Hematopoietic multipotent progenitor cell treated with erythropoietin and hydrocortisone succinate and interleukin-3 and kit ligand, for 6 days (in vitro differentiated cells): ENCODE measurements at places on chromosomes 4 and X.

GRCh38 chrX:41338436-41338835 is 4.5 kb downstream of the DDX3X start:
- DNase-seq = no peak

- peak; percentile 11 for DNase-seq
Measured at GRCh38 chr4:83536362-83537272, 709 bp downstream of the GPAT3 start.

GRCh38 chr4:53714236-53715140 is 123.2 kb upstream of the LNX1 start:
- no peak for DNase-seq

DNA sequence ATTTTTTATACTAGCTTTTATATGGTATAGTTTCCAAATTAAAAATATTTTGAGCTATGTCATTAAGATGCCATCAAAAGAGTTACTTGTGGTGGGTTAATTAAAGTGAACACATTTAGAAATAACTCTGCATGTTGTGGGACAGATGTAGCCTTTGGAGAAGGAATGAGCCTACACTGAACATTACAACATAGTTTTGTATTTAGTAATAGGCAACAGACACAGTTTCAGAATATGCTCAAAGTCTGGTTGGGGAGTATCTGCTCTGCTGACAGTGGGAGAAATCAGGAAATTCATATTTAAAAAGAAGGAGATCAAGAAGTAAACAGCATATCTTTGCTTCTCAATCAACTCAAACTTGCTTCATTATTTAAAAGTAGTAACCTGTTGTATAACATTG is 23.7 kb downstream of the EMCN start:
- no peak for DNase-seq

DNA sequence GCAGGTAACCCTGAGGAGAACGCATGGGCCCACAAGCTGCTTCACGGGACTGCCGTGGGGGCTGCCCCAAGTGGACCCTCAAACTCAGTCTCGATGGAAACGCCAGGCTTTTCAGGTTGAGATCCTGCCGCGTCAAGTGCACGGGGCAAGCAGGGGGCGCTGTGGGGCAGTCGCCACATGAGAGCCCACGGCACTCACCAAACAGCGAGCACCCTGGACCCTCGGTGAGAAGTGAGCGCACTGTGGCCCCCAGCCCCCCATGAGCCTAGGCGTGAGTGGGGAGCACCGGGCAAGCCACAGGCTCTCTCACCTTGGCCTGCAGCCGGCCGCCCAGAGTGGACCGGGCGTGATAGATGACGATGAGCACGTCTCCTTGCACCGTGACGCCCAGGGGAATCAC is 50.9 kb upstream of the CPLX1 start:
- peak; percentile 21 for DNase-seq

- DNase-seq = no peak
Measured at GRCh38 chr4:68905939-68906779, 45.4 kb downstream of the UGT2A3 start.

- peak; percentile 80 for DNase-seq
Measured at GRCh38 chr4:26410385-26411293, 79.6 kb downstream of the CCKAR start.

GRCh38 chr4:27429364-27429871 is 568.8 kb downstream of the STIM2 start:
- DNase-seq = no peak

DNA sequence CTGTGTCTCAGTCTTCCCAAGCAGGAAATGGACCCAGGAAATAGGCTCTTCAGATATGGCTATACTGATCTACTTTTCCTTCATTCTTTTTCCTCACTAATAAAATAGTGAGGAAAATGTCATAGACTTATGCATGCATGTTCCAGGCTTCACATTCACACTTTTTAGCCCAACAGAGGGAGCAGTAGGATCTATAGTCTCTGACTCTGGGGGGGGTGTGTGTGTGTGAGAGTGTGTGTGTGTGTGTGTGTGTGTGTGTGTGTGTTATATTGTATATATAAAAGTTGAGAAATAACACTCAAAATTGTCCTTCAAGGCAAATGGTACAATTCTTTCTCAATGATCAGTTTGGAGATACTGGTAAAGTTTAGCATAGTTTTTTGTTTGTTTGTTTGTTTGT is 297.2 kb upstream of the GALNT7 start:
- DNase-seq = peak; percentile 1

DNA sequence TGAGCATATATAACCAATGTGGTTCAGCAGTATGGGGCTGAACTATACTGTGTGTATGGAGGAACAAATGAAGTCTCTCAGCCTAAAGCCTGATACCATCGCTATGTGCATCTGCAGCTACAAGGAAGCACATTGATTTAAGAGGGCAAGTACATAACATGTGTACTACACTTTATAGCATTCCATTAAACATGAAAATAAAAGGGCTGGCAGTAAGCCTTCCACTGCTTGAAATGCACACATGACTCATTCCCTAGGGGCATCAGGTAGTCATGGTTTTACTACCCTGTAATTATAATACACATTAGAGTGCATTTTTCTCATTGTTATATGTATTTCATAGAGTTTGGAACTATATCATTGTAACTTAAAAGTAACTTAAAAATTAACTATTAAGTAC is 51.2 kb downstream of the SMARCA1 start:
- no peak for DNase-seq

GRCh38 chr4:183408796-183409195 is 35.6 kb upstream of the CDKN2AIP start:
- DNase-seq = peak; percentile 33

DNA sequence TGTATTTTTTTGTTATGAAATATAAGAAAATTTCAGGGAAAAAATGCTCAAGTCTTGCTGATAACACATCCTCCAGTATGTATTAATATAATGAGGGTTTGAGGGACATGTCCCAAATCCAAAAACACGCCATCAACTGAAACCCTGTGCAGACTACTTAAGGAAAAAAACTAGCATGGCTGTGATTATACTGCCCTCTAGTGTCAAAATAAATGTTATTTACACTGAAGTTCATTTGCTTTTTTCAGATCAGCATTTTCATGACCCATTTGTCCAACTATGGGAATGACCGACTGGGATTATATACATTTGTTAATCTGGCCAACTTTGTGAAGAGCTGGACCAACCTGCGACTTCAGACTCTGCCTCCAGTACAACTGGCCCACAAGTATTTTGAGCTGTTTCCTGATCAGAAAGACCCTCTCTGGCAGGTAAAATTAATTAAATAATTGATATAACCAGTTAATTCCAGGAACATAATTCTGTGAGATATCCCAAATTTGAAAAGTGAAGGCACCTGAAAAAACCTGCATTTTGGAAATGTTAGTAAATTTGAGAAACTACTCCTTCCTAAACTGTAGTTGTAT is 128.5 kb downstream of the PRSS12 start:
- peak; percentile 82 for DNase-seq

DNA sequence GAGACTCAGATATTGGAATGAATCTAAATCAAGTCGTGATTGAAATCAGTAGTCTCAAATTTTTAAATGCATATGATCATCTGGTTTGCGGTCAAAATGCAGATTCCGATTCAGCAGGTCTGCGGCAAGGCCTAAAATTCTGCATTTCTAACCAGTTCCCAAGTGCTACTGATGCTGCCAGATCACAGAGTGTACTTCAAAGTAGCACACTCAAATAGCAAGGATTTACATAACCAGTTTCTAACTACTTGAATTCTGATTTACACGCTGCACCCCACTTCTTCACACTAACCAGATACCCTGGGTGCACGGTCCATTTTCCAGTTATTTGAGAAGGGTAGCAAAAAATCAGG is 752 bp downstream of the MBTPS2 start:
- DNase-seq = peak; percentile 18

- DNase-seq = no peak
Measured at GRCh38 chrX:96126182-96126581, 558.5 kb upstream of the DIAPH2 start.

DNA sequence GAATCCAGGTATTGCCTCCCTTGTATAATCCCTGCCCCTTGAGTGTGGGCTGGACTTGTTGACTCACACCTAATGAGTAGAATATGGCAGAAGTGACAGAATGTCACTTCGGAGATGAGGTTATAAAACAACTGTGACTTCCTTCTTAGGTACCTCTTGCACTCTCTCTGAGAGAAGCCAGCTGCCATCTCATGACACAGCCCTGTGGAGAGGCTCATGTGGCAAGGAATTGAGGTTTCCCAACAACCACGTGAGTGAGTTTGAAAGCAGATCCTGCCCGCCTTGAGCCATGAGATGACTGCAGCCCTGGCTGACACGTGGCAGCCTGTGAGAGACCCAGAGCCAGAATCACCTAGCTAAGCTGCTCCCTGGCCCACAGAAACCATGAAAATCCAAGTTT is 13.5 kb downstream of the ASB11 start:
- peak; percentile 43 for DNase-seq

- DNase-seq = no peak
Measured at GRCh38 chr4:147388018-147388417, 92.9 kb upstream of the EDNRA start.

DNA sequence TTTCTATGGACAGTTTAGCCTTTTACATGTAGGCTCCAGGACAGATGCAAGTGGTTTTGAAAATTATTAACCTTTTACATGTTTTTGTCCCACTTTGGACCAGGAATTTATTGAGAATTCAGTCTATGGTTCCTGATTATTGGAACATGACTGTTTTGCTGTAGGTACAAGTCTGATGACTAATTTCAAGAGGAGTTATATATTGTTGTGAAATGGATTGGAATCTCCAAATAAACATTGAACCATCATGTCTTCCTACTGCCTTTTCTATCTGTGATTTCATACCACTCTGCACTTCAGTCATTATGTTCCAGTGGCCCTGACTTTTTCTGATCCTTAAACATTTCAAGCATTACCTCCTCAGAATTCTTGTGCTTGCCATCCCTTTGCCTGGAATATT is 35.9 kb downstream of the TBC1D19 start:
- no peak for DNase-seq

DNA sequence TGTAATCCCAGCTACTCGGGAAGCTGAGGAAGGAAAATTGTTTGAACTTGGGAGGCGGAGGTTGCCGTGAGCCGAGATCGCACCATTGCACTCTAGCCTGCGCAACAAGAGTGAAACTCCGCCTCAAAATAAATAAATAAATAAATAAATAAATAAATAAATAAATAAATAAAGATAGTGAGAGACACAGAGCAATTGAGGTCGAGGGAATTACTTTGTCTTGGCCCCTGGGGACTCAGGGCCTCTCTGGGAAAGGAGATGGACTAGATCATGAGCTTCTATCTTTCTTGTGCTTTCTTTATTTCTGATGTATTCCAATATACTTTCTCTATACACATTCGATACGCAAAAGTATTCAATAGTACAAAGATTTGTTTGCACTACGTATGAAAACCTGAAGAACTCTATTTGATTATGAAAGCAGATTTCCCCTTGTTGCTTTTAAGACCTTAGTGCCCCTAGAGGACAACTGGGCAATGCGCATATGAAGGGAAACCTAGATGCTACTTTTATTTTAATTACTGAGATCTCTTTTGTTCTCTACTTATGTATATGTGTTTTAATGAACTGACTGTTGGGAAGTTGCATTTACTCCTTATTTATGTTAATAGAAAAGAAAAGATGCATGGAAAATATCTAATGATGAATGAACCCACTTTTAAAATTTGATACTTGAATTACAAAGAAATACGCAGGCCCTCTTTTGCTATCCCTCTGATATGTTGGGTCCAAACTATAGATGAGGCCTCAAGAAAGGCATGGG is 12.8 kb upstream of the ELOVL6 start:
- DNase-seq = peak; percentile 86

DNA sequence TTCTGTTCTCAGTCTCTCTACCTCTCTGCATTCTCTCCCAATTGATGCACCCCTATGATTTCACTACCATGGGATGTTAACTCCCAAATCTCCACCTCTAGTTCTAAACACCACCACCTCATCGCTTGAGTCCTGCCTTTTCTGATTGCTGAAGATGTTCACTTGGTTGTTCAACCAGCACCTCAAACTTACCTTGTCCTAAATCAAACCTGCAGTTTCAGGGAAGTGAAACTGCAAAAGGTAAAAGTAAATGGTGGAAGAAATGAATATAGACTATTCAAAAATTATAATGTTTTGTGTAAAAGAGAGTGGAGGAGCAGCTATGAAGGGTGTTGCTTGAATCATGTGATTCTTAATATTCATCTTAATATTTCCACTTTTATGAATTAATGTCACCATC is 91.0 kb downstream of the PDE5A start:
- DNase-seq = no peak

DNA sequence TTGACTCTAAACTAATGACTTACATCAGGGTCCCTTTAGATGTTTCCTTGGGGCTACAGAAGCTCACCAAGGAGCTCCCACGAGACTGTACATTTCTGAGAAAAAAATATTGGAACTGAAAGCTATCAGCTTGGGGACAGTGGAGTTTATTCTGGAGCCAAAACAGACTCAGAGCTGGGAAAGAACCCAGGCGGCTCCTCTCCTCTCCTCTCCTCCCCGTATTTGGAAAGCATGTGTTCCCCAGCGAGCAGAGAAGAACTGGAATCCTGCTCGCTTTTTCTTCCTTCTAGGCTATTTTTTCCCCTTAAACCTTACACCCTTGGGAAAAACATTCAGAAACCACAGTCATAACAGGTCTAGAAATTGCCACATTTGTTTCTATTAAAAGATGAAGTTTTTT is 4.3 kb upstream of the MAP7D3 start:
- DNase-seq = no peak

DNA sequence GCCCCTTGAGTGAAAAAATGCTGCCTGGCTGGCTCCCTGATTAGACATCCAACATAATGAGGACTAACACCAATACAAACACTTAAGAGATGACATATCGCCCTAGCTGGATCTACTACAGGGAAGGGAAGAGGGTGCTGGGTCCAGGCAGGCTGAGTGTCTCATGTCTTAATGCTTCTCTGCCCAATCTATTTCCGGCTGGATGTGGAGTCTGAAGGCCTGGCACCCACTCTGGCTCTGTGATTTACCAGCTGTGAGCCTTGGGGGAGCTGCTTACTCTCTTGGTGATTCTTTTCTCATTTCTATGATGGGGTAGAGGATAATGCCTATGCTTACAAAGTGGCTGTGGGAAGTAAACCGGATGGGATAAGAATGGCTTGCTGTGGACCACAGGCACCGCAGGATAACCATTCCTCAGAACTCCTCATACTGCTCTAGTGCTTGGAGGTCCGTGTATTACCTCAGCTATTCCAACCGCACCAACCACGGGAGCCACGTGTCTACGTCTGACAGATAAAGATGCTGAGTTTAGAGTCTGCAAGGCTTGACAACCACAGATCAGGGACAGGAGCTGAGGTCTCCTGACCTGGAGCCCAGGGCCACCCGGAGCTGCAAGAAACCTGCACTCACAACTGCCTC is 161.7 kb downstream of the AFAP1 start:
- no peak for DNase-seq

DNA sequence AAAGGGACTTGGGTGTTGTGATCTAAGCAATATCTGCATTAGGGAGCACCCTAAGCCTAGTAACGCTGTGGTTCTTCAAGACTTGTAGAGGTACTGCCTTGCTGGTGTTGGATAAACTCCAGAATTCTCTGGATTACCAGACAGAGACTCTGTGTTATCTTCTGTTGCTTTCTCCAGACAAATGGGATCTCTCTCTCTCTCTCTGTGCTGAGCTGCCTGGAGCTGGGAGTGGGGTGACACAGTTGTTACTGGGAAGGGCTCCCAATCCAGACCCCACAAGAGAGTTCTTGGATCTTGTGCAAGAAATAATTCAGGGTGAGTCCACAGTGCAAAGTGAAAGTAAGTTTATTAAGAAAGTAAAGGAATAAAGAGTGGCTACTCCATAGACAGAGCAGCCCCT is 48.8 kb downstream of the MCUB start:
- DNase-seq = no peak
